Temporal lobe (tissue), 4 donors: ENCODE measurements at places on chromosomes 1 and 21. TPM values are rescaled to one million over a fixed set of nuclear protein-coding genes. Genes with fewer than 3 reads are reported as not detected.

Gene OR14A2
- total RNA-seq, result not detected

Gene NOS1AP
- total RNA-seq, result 9.3 TPM

Gene VASH2
- total RNA-seq, result 37.6 TPM

Gene ZNF496
- total RNA-seq, result 18.7 TPM

Gene ZBTB37
- 31.5 TPM for total RNA-seq

Gene PEX10
- total RNA-seq, result 14.0 TPM

Gene AGTRAP
- 3.4 TPM for total RNA-seq

Gene TLR5
- total RNA-seq, result 0.49 TPM

Gene NES
- 47.2 TPM for total RNA-seq

Gene MTF2
- total RNA-seq, result 46.0 TPM

Gene MXRA8
- 11.3 TPM for total RNA-seq

Gene ARHGEF16
- total RNA-seq, result 0.25 TPM
